Kasumi-1 (cell line): ENCODE measurements at places on chromosomes 7 and 10.

GRCh38 chr7:99531354-99531765 is 20.6 kb downstream of the FAM200A start:
- DNase-seq: no peak

GRCh38 chr10:48879451-48879850 is 60.2 kb downstream of the LRRC18 start:
- DNase-seq: no peak

DNA sequence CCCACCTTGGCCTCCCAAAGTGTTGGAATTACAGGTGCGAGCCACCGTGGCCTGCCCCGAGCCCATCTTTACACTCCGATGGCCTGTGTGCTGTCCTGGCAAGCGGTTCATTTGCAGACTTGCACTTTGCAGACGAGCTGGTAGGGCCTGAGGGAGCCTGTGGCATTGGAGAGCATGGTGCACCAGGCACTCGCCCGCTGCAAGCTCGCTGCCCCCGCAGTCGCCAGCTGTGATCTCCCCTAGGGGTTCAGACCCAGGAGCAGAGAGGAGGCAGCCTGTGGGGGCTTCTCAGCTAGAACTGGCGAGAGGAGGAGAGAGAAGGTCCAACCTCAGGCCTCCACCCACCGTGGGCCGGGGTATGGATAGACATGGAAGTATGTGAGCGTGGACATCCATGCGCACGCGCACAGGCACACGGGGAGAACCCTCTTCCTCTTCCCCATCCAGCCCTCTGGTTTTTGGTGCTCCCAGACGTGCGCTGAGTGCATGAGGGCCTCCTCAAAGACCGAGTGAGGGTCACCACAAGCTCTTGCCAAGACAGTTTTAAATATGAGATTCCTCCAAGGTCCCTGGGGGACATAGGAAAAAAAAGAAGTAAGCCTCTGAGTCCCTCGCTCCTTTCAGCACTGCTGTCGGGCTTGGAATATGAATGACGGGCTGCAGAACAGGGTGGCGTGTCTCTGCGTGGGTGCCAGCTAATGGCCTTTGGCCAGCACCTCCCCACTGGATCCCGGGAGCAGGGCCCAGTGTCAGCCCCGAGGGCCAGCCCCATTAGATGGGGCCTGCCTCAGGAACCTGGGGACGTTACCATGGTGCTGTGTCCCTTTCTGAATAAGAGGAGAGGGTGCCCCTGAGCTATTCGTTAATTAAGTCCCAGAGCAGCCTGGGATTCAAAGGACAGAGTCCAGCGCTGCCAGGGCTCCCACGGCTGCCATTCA is 15.1 kb upstream of the TTYH3 start:
- no peak for DNase-seq

DNA sequence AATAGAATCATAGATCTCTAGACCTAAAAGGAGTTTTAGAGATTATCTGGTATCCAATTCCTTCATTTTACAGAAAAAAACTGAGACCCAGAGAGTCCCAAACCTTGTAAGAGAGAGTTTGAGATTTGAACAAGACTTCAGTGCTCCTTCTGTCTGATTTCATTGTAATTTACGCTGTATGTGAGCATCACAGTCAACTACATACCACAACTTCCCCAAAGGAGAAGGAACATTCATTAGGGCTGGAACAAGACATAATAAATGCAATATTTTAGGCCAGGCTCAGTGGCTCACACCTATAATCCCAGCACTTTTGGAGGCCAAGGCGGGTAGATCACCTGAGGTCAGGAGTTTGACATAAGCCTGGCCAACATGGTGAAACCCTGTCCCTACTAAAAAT is 17.3 kb upstream of the PRKAR2B start:
- peak; percentile 67 for DNase-seq

- DNase-seq: no peak
These were observed 39.0 kb downstream of the TET1 start for GRCh38 chr10:68598978-68599770.

GRCh38 chr10:21057989-21058388 is 160.9 kb upstream of the NEBL start:
- DNase-seq: no peak

DNA sequence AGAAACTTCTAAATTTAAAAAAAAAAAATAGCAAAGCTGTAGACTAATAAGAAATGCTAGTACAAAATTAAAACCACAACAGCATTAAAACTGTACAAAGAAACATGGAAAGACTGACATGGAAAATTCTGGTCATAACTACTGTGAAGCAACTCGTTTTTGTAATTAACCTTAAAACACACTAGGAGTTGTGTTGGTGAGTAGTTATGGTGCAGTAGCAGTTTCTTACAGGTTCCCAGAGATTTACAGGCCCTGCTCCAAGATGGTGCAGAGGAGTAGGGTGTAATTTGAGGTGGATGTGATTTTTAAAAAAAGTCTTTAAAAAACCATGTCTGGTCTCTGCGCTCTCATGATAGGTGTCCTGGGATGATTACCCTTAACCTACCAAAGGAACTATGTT is 31.0 kb downstream of the TNKS2 start:
- DNase-seq: no peak

- DNase-seq: no peak
These were observed 318.2 kb upstream of the MEOX2 start for GRCh38 chr7:16004702-16005101.

DNA sequence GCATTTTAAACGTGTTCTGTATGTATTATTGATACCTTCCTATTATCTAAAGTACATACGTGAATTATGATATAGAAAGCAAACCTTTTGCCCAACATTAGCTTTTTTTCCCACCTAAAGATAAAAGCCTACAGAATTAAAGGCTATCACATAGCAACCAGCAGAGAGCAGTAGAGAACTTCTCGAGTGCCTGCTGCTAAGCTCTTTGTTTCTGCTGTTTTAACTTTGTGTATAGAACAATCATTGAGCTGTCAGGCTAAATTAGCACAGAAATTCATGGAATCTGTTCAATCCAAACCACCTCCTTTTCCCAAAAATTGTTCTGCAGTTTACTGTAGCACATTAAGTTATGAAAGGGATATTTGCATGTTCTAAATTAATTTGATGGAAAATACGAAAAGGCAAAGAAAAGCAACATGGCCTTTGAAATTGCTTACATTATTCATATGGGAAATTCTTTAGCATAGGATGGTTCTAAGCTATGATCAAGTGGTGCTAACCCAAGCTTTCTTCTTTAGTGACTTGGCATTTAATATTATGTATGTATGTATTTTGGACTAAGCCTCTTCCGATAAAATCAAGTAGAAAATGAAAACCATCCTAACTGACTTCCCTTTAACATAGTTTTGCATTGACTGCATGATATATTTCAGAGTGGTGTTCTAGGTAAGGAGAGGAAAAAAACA is 1288.5 kb downstream of the GATA3 start:
- peak; percentile 90 for DNase-seq

DNA sequence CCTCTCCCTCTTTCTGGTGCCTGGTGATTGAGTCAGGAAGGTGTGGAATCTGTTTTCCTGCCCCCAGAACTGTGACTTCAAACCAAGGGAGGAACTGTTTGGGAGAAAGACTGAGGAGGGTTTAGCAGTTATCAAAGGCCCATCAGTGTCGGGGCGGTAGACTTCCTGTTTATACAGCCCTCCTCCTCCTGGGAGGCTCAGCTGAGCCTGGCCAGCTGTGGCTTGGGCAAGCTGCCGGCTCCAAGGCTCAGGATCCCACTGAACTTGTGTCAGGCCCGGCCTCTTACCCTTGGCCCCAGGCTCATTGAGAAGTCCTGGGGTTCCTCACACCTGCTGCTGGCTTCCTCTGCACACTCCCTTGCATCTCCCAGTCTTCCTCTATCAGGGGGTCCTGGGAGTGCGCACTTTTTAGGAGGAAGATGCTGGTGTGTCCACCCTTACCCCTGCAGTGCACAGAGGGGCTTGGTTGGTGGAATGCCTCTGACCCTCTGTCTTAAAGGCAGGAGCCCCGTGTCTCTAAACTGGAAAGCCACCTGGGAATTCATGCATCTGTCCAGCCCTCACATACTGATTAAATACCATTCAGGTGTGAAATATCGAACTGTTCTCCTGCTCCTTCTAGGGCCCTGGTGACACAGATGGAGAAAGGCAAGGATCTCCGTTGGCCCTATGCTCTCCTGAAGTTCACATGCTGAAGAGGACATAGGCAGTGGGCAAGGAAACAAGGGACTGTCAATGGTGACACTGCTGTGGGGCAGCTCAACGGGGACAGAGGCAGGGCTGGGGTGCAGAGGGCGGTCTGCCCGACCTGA is 32.4 kb downstream of the CXCL12 start:
- DNase-seq: peak; percentile 22

- no peak for DNase-seq
These were observed 8.4 kb downstream of the ATP6V1F start for GRCh38 chr7:128871050-128871449.

GRCh38 chr10:86366033-86366901 is at the start of gene GRID1:
Gene GRID1 (minus strand): TSS chr10:86366795.
- DNase-seq: peak; percentile 15

- DNase-seq: no peak
These were observed 16.9 kb downstream of the TCAF1 start for GRCh38 chr7:143884969-143885559.

- DNase-seq: no peak
These were observed 114.8 kb downstream of the SPAG6 start for GRCh38 chr10:22460101-22460500.

DNA sequence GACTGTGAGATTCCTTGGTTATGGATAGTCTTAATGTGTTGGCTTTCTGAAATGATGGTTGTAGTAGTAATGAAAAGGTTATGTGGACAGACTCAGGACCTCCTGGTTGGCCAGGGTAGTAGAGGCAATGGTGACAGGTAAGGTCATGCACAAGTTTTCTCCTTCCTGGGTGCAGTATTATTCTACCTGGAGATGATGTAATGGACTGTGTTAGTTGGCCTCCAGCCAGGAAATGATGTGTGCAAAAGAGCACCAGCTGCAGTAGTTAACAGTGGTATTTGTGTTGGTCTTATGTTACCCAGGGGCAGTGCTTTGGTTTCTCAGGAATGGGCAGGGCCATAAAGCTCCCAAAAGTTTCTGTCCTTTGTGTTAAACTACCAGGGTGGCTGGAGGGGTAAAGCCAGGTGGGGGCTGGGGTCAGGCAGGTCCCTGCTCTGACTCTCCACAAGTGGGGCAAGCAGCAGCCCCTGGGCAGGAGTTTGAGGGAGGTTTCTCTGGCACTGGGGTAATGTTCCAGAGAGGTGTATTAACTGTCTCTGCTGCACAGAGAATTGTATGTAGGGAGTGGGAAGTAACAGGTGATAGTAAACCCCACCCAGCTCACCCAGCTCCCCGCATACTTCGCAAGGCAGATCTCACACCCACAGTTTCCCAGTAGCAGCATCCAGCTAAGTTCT is 36.3 kb downstream of the GPR22 start:
- no peak for DNase-seq

DNA sequence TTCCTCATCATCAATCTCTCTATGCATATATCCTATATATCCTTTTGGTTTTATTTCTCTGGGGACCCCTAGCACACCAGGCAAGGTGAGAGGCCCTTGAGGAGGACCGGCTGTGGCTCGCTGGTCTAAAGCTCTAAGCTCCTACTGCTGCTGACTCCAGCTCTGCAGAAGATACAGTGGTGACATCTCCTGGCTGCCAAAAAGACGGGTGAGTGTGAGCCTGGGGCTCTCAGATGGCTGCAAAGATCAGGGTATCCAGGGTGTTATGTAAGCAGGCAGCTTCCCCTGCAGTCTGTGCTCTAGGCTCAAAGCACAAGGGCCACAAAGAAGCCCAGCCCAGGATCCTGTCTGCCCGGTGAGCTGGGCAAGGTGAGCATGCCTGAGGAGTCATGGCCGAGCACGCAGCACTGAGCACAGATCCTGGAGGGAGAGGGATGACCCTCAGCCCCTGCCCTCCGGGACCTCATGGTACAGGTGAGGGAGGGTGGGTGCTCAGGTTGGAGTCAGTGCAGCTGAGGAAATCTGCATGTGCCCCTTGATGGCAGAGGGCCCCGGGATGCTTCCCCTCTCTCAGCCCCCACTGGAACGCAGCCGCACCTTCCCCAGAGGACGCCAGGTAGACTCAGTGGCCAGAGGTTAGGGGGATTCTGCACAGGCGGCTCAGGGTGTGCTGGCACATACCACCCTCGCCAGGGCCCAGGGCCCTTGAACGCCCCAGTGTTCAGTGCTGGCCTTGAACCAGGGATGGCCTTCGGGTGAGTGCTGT is 95.4 kb upstream of the INSIG1 start:
- no peak for DNase-seq

DNA sequence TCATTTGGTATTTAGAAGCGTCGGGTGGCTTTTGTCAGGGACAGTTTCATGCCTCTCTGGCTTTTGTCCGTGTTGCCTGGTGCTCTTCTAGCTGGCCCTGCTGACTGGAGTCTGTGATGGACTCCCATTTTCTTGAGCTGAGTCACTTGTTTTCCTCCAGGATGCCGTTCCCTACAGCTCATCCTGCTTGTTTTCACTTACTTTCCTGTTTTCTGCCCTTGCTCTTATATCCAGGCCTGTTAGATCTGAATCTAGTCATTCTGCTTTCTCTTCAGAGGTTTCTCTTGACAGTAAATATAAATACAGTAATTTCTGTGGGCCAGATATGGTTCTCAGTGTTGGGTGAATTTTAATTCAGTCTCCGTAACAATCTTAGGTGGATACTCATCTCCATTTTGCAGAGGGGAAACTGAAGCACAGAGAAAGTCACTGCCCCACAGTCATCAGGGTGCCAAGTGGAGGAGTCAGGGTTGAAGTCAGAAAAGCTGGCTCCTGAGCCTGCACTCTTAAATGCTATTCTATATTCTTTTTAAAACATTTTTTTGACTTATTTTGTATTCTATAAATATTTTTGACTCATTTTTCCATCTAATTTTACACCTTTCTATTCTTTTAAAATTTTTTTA is 85.4 kb downstream of the CCNY start:
- DNase-seq: no peak

- no peak for DNase-seq
These were observed 447.6 kb upstream of the ZMIZ1 start for GRCh38 chr10:78620985-78621799.

GRCh38 chr10:93081318-93081717 is 7.6 kb downstream of the CYP26A1 start:
- no peak for DNase-seq

- no peak for DNase-seq
These were observed 13.9 kb upstream of the DRGX start for GRCh38 chr10:49409755-49410154.

DNA sequence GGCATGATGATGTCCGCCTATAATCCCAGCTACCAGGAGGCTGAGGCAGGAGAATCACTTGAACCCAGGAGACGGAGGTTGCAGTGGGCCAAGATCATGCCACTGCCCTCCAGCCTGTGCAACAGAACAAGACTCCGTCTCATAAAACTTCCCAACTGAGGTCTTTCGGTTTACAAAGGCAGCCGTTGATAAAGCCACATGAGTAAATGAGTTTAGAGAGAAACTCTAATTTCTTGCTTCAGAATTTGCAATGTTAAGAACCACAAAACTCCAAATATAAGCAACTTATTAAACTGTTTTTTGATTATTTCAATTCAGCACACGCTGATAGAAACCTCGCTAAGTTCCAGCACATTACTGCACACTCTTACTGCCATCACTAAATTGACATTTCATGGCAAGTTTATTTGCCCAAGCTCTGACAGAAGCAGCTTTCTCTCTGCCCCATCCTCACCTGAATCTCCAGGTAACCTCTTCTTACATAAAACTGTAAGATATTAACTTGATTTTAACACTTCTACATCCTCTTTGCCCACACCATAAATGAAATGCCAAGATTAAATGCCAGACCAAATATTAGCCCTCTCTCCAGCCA is 67.7 kb downstream of the FGFR2 start:
- DNase-seq: no peak

- DNase-seq: no peak
These were observed 5.7 kb upstream of the MKRN1 start for GRCh38 chr7:140484951-140485499.
